ENCODE measurements at places on chromosomes 4 and X.

DNA sequence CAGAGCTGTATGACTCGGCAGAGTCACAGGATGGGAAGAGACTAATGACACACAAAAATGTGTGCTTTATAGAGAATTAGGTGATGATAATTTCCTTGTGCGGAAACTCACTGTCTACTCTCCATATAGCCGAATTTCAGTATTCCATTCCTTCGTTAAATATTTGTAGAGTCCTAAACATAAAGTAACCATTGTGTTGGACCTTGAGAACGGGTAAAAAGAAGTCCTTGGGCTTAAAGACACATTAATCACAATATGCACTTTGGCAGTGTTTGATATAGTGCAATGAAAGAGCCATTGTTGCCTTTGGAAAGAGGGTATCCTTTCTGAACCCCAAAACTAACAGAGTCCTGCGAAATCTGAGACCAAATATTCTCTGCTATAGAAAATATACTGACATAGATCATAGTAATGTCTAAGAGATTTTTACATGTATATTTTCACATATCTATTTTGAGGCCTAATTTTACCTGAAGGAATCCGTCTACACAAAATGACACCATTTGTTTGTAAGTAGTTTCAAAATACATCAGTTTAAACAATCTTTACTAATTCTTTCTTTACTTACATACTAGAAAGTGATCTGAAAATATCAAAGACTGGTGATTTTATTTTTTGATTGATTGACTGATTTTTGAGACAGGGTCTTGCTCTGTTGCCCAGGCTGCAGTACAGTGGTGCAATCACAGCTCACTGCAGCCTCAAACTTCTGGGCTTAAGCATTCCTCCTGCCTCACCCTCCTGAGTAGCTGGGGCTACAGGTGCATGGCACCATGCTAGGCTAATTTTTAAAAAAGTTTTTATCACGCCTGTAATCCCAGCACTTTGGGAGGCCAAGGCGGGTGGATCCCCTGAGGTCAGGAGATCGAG, 296.8 kb downstream of the DCTD start:
- no peak for DNase-seq

GRCh38 chr4:153780221-153780620, 8.7 kb downstream of the SFRP2 start:
- DNase-seq: no peak

- no peak for DNase-seq
These were observed 93.2 kb upstream of the ATP8A1 start for GRCh38 chr4:42750091-42750490.

GRCh38 chr4:35548921-35549320, 695.4 kb downstream of the ARAP2 start:
- no peak for DNase-seq

GRCh38 chrX:100377826-100378225, 32.2 kb downstream of the PCDH19 start:
- DNase-seq: no peak

GRCh38 chr4:158496030-158496741, 25.5 kb upstream of the RXFP1 start:
- DNase-seq: peak; percentile 34

DNA sequence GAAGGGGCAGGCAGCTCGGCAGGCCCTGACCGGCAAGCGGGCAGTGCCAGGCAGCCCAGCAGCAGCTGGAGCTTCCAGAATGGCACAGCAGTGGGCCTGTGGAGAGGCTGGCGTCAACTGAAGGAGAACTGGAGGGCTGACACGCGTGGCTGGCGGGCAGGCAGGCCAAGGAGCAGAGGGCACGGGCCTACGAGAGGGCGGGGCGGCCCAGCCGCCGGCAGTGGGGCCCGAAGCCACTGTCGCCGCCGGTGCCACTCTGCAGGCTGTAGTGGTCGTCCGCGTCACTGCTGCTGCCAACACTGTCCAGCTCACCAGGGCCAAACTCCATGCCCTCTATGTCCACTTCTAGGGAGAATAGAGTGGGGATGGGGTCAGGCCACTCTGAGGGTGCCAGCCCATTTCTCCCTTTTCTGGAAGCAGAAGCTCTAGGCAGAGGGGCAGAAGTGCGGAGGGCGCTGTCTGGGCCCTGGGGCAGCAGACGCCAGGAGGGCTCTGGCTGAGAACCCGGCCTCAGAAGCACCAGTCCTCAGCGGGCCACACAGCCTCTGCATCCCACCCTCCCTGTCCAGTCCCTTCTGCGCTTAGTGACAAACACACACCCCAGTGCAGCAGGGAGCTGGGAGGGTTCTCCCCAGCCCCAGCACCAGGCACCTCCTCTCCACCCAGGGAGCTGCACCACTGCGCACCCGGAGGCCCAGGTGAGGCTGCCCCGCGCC, 8.6 kb upstream of the HAUS3 start:
- no peak for DNase-seq

Measured in activated T-cell treated with anti-CD3 and anti-CD28 coated beads, Interleukin-2, amount 50 U/mL, for 24 hours (primary cell).